ENCODE measurements at places on chromosomes 5 and 9.

GRCh38 chr9:32454280-32454679, 69.8 kb downstream of the ACO1 start:
- no peak for DNase-seq

GRCh38 chr5:139954462-139954861, 88.6 kb downstream of the NRG2 start:
- DNase-seq: no peak

- no peak for DNase-seq
Measured at GRCh38 chr5:139108063-139108824, 89.9 kb downstream of the SIL1 start.

GRCh38 chr5:118698774-118699173, 289.6 kb downstream of the DTWD2 start:
- no peak for DNase-seq

- DNase-seq: no peak
Measured at GRCh38 chr9:88753691-88754367, 218.9 kb downstream of the NXNL2 start.

DNA sequence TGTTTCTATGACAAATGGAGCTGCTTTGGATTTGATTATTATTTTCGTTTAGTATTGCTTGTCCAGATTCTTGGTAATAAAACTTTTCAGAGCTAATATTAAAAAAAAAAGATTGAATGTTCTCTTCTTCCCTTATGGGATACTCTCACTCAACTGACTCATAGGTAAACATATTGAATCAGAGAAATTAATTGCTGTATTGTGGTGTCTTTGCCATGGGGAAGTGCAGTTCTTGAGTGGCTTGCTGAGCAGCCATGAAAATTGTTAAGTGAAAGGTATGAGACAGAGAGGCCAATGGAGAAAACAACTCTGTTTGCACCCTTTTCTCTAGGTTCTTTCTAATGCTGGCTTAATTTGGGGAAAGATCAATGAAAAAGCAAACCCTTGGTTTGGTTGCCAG, 149.9 kb upstream of the HMHB1 start:
- DNase-seq: peak; percentile 50

- no peak for DNase-seq
Measured at GRCh38 chr5:6736106-6736505, 22.9 kb downstream of the TENT4A start.

GRCh38 chr5:317086-317811, 4.3 kb upstream of the AHRR start:
- no peak for DNase-seq

- DNase-seq: no peak
Measured at GRCh38 chr5:172303162-172303561, 19.6 kb upstream of the UBTD2 start.

GRCh38 chr5:156367597-156367996, 40.6 kb downstream of the SGCD start:
- DNase-seq: no peak

- DNase-seq: no peak
Measured at GRCh38 chr5:71892641-71893365, 173.7 kb downstream of the CARTPT start.

DNA sequence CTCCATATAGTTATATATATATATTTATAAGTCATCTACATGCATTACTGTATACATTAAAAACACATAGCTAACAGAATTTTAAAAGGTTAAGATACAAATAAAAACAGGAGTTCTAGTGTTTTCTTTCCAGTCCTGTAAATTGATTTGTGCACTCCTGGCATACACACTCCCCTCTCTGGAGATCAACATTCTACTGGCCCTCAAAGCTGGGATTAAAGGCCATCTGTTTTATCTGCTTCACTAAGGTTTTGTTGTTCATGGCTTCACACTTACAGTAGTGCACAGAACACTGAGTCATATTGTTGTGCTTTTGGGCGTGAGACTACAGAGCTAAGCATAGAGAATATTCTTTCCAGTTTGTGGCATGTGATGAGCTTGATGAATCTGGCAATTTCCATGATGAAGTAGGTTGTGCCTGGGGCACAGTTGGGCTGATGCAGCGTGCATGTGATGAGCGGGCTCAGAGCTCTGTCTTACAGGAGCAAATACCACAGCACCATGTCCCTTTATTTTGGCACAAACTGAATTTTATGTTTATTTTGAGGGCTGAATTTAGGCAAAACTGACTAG, 98.2 kb downstream of the TAF11L14 start:
- no peak for DNase-seq

DNA sequence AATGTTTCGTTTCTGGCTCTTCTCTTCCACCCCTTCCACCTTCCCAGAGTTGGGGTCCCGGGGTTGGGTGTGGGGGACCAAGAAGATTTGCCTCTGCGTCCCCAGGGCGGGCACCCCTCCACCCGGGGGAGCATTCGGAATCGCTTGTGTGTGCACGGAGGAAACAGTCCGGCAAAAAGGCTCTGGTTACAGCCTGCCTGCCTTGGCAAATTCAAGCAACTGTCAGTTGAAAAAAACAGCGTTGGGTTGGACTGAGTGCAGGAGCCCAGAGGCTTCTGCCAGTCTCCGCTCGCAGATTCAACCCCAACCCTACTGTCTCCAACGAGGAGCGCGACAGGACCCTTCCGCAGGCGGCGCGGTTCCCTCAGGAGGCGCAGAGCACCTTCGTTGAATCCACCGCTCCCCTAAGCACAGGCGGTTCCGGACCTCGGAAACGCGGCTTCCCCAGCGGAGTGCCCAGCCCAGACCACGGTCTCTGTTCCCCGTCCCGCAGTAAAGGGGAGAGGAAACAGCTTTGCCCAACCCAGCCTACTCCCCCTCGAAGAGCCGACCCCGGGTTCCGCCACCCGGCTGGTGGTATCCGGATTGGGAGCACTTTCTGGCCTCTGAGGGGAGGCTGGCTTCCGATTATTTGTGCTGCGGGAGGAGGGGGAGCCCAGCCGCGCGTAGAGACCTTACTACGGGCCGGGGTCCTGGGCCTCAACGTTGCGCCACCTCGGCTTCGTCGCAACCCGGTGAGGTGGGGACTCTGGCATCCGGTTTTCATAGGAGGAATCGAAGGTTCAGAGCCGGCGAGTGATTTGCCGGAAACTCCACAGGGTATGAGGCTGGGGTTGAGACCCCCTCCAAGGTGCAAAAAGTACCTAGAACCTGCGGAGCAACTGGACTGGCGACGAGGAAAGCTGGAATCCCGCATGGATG, 9.6 kb downstream of the LHX6 start:
- no peak for DNase-seq

GRCh38 chr5:127425037-127425436, 92.4 kb upstream of the PRRC1 start:
- DNase-seq: no peak

DNA sequence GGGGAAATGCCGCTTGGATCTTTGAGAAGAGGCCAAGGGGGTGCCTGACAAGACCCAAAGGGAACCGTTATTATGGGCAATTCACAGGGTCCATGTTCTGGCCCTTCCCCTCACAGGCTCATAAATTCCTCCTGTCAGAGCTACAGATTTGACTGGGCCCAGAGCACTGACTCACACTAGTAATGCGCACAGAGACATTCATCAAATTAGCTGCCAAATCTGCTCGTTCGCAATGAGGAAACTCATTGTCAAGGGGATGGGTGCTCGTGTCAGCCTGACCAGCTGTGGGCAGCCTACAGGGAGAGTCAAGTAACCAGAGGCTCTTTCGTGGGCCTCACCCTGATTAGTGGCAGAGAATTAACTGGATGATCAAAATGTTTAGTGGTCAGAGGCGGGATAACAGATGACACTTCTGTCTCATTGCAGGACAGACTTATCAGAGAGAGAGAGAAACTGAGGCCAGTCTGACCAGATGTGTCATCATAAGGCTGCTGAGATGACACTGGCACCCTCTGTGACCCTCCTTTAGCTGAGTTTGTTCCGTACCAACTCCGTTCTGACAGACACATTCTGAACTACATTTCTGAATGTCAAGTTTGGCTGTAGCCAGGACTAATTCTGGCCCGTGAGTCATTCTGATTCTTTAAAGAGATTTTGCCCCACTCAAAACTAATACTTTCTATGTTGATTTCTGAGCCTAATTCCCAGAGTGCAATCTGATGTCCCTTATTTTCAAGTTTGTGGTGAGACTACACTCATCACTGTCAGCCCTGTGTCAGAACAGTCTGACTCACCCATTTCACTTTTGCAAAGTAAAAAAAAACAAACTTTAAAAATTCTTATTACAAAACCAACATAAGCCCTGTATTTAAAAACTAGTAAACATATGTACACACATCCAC, 377.1 kb downstream of the ACTL7B start:
- peak; percentile 96 for DNase-seq

- no peak for DNase-seq
Measured at GRCh38 chr9:112757282-112757883, 6.8 kb downstream of the SNX30 start.

GRCh38 chr9:87099407-87099806, 152.1 kb upstream of the GAS1 start:
- no peak for DNase-seq

DNA sequence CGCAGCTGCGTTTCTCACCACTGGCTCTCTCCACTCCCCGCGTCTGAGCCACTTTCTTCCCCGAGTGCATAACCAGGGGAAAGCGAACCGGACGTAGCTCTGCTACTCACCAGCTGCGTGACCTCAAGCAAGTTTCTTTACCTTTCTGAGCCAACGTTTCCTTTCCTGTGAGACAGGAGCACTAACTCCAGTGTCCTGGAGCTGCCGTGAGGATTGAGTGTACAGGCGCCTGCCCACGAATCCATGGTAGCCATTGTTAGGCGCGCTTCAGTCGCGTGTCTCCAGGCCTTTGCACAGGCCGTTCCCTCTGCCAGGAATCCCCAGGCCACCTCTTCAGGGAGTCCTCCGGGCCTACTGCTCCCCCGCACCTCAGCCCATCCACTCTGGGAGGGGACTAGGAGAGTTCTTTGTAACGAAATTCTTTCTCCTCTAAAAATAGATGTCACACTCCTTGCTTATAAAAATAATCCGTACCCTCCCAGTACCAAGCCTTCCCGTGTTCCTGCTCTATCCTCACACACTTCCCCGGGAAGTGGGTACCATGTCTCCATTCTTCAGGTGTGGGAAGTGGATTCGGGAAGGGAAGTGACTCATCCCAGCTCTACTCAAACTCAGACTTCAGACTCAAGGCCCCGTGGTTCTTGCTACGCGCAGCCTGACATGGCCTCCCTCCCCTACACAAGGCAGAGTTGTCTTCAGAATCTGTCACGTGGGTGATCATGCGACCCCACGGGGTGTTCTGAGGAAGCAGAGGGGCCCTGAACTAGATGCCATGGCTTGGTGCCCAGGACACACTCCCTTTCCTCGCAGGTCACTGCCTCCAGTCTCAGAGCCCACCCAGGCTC, 16.1 kb upstream of the CRB2 start:
- DNase-seq: no peak

- DNase-seq: no peak
Measured at GRCh38 chr5:124751031-124751430, 4.6 kb upstream of the ZNF608 start.

GRCh38 chr5:60066502-60066901, 173.0 kb upstream of the PDE4D start:
- no peak for DNase-seq

- DNase-seq: no peak
Measured at GRCh38 chr5:172745838-172746237, 25.2 kb downstream of the DUSP1 start.

GRCh38 chr9:38360839-38361472, 31.5 kb upstream of the ALDH1B1 start:
- DNase-seq: no peak

DNA sequence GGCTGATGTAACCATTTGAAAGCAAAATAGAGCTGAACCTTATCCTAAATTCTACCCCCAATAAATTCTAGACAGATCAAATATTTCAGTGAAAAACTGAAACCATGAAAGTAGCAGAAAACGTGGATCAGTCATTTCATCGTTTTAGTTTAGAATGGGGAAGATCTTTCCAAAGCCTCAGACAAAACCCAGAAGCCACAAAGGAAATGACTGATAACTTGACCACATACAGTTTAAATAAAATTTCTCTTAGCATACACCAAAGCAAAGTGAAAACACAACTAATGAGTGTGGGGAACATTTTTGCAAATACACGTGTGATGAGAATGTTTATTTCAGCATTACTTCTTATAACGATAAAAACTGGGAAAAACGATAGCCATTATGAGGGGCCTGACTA, 284.8 kb downstream of the ADGRV1 start:
- DNase-seq: no peak

DNA sequence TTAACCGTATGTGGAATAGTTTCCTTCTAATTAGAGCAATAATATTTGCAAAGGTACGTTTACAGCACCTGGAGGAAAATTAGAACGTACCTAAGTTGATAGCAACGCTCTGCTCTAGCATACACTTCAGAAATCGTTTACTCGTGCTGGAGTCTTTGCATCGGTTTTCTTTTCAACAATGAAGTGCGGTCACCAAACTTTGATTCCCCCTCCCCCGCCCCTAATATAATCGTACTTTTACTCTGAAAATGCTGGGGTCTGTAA, 506 bp downstream of the ADAMTS19 start:
- no peak for DNase-seq

GRCh38 chr5:123718238-123718637, 206.3 kb downstream of the CSNK1G3 start:
- DNase-seq: no peak

- DNase-seq: no peak
Measured at GRCh38 chr9:109880276-109881169, 100.5 kb downstream of the PALM2AKAP2 start.

- no peak for DNase-seq
Measured at GRCh38 chr5:175824676-175825075, 46.7 kb upstream of the CPLX2 start.

- no peak for DNase-seq
Measured at GRCh38 chr9:126157826-126158587, 168.6 kb upstream of the MVB12B start.

- DNase-seq: no peak
Measured at GRCh38 chr5:129461711-129462332, 1.7 kb downstream of the ADAMTS19 start.

GRCh38 chr5:33736510-33736909, 155.3 kb downstream of the ADAMTS12 start:
- DNase-seq: no peak

- no peak for DNase-seq
Measured at GRCh38 chr5:159837860-159838259, 78.4 kb upstream of the ADRA1B start.

DNA sequence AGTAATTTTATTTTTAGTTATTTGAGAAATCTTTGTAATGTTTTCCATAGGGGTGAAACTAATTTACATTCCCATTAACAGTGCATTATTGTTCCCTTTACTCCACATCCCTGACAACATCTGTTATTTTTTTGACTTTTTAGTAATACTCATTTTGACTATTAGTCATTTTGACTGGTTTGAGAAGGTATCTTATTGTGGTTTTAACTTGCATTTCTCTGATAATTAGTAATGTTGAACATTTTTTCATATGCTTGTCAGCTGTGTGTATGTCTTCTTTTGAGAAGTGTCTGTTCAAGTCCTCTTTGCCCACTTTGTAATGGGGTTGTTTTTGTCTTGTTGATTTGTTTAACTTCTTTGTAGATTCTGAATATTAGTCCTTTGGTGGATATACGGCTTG, 27.5 kb downstream of the CCDC152 start:
- no peak for DNase-seq
